ENCODE measurements at places on chromosomes 4 and X. TPM values are rescaled to one million over a fixed set of nuclear protein-coding genes. Genes with fewer than 3 reads are reported as not detected.

DNA sequence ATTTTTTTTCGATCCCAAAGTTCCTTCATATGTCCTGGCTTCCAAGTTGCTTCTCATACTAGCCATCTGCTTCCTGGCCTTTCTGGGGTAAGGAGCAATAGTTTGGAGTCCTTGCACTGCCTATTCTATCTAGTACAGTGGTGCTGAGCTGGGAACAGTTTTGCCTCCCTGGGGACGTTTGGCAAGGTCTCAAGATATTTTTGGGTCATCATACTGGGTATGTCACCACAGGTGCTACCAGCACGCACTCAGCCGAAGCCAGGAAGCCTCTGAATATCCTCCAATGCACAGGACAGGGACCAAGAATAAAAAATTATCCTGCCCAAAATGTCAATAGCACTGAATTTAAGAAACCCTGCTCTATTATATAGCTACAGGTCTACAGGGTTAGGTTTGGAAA is 35.4 kb upstream of the TMSB15B start:
- DNase-seq = no peak

Gene PFKFB1
- total RNA-seq = 0.27 TPM

GRCh38 chr4:72529148-72529822 is 39.7 kb downstream of the ADAMTS3 start:
- no peak for DNase-seq

DNA sequence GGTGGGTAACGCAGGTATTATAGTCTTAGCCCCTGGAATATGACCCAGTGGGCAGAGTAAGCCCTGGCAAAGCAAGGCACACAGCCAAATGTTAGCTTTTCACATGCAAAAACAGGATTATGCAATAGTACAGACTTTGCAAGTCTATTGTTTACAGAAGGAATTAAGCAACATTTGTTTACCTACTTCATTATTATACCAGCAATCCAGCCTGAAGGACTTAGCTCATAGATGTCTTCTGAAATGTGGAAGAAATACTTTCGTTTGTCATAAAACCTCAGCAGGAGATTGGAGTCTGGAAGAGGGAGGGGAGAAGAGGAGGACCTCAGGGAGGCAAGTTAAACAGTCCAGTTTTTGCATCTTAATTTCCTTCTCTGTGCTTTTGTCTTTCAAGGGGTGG is 226.7 kb upstream of the CENPE start:
- DNase-seq = no peak

GRCh38 chr4:147078362-147078761 is 132.7 kb upstream of the TTC29 start:
- DNase-seq = no peak

Gene MCF2
- total RNA-seq = not detected

DNA sequence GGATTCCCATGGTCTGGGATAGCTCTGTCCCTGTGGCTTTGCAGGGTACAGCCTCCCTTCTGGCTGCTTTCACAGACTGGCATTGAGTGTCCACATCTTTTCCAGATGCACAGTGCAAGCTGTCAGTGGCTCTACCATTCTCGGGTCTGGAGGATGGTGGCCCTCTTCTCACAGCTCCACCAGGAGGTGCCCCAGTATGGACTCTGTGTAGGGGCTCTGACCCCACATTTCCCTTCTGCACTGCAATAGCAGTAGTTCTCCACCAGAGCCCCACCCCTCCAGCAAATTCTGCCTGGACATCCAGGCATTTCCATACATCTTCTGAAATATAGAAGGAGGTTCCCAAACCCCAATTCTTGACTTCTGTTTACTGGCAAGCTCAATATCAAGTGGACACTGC is 50.2 kb upstream of the GRID2 start:
- DNase-seq = no peak

Gene UGT2B10
- total RNA-seq = not detected

DNA sequence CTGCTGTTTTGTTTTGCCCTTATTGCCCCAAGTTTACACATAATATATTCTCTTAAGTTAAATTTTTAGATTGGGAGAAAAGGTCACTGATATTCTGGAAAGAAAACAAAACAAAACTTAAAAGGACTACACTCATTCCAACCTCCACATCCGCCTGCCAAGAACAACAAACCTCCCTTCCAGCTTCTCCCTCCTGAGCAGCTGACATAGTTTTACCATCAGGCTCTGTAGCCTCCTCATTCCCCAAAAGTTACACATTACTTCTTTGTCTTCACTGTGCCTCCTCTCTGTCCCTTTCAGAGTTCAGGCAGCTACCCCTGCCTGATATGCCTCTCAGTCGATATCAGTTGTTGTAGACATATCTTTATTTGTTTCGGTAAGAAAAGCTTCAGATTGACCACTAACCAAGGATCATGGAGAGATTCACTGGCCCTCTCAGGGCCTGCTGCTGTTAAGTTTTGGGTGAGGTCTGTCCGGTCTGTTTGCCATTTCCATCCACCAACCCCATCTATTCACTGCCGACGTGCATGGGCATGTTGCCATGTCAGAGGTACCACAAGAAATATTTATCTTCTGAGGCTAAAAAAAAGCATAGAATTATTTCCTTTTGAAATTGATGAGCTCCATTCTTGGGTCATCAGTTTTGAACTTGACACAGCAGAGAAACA is 164.1 kb downstream of the GASK1B start:
- DNase-seq = no peak

DNA sequence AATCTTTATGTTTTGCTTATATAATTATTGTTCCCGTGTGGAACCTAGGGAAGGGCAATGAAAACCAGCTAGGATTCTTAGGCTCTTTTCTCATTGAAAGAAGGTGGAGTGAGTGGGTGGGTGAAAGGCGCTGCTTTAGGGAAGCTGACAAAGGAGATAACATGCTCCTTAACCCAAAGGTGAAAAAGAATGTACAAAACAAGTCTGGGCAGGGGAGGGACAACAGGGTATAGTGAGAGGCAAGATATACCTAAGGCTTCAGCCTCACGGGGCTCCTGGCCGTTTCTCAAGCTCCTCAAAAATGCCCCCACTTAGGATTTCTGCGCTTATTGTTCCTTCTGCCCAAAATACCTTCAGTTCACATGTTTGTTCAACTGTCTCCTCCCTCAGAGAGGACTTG is 1.8 kb downstream of the SH2D1A start:
- DNase-seq = no peak

DNA sequence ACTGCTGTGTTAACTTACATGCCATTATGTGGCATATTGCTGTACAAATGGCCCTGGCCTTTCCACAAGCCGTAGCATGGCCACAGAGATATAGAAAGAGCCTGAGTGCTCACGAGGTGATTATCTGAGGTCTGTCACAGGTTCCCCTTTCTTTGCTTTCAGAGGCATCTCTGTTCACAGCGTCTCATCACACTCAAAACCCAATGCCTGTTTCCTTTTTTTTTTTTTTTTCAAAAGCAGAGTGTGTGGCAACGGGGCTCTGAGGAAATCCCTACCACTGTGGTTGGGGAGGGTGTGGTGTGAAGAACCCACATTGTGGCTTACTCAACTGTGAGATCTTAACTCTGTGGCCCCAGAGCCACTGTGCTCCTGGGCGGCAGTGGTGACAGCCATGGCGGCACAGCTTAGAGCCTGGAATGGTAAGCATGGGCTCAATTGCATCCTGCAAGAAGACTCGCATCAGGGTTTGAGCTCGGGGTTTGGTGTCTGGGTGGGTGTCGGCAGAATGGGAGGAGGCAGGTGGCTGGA is 30.8 kb downstream of the RTL5 start:
- DNase-seq = no peak

DNA sequence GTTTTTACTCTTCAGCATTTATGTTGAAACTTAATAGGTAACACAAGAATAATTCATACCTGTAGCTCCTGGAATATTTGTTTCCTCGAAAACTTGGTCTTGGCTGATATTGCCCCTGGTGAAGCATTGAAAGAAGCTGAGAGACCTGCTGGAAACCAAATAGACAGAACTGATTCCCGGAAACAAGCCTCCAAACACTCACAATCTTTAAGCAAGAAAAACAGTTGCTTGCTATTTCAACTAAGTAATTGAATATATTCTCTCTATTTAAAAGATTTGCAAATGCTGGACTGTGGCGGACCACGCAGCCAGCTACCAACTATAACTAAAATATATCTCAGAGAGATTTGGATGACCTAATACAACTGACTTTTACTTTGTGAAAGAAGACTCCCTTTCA is 3.6 kb downstream of the PCDH18 start:
- DNase-seq = no peak

- DNase-seq = peak; percentile 64
Measured at GRCh38 chr4:2787230-2788100, 5.4 kb upstream of the SH3BP2 start.

Measured in lower lobe of right lung (tissue), 2 donors.